ENCODE measurements at places on chromosomes 11 and 22.
A peak's percentile ranks its signal among the peaks of the same experiment; 100 is the strongest.

DNA sequence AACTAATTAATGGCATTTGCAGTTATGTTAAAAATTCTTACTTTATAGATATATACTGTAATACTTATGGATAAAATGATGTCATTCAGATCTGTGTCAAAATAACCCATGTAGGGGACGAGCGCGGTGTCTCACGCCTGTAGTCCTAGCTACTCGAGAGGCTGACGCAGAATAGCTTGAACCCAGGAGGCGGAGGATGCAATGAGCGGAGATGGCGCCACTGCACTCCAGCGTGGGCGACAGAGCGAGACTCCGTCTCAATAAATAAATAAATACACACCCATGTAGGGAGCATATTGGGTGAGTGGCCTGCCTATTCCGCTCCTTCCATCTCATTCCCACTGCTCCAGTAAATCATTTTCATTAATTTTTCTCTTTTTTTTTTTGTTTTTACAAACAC, 7.1 kb downstream of the SNU13 start:
- no peak for DNase-seq

- no peak for DNase-seq
Observed at GRCh38 chr11:115933564-115933963, 429.3 kb upstream of the CADM1 start.

DNA sequence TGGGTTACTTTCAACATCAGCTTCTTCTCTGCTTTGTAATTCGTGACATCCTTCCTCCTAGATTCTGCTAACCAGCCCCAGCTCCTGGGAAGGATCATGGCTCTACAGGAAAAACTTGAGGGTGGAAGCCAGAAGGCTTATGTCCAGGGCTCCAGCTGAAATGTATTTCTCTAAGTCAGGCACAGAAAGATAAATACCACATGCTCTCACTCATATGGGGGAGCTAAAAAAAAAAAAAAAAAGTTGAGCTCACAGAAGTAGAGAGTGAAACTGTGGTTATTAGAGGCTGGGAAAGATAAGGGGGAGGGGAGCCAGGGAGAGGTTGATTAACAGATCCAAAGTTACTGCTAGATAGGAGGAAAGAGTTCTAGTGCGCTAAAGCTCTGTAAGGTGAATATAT, 74.9 kb downstream of the DSCAML1 start:
- DNase-seq: no peak

DNA sequence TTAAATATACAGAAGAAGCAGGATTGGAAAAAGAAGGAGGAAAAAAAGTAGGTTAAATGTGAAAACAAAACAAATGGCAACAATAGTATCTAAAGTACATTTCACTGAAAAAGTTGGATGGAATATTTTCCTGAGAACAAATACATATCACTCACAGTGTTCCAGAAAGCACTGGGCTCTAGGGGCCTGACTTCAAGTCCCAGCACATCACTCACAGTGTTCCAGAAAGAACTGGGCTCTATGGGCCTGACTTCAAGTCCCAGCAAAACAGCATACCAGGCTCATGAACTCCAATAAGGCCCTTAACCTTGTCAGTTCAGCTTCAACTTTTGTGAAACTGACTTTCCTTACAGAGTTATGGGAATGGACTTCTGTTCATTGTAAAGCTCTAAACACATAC, 46.0 kb upstream of the CCDC34 start:
- DNase-seq: no peak

GRCh38 chr11:111523343-111523742, 8.8 kb downstream of the HOATZ start:
- no peak for DNase-seq

DNA sequence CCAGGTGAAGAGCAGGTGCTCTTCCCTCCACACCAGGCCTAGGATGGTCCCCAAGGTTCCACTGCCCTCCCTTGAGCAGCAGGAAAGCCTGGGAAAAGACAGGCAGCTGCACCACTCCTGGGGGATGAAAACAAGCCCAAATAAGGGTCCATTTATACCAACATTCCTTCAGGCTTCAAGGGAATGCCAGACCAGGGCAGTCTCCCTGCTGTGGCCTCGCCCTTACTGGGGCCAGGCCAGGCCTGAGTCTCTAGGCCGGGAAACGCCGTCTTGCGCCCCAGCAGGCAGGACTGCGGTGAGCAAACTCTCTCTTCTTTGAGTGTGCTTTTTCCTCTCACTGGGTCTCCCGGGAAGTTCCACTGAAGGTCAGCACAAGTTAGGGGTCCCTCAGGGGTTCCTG, 443.5 kb downstream of the SOX6 start:
- DNase-seq: no peak

DNA sequence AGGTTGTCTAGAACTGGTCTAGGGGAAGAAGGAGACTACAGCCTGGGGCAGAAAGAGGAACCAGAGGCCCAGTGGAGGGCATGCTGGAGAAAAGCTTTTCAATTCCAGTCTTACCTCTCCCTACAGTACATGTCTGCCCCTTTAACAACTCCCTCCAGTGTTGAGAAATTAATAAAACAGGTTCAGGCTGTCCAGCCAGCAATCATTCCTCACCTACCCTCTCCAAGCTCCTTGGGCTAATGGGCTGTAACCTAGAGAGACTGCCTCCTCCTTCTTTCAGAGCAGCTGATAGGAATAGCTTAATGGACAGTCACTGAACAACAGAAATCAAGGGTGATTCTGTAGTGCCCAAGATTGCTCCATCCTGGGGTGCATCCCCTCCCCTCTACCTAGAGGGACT, 8.8 kb downstream of the SLC35F2 start:
- no peak for DNase-seq

GRCh38 chr11:117064275-117064674, 34.0 kb downstream of the SIK3 start:
- no peak for DNase-seq

- no peak for DNase-seq
Observed at GRCh38 chr11:66277471-66278362, at the start of gene CNIH2. Gene CNIH2 (plus strand): TSS chr11:66278175. CDS start chr11:66278457, 282 bp downstream.

GRCh38 chr11:65133724-65134123, 595 bp downstream of the SYVN1 start:
- DNase-seq: no peak

DNA sequence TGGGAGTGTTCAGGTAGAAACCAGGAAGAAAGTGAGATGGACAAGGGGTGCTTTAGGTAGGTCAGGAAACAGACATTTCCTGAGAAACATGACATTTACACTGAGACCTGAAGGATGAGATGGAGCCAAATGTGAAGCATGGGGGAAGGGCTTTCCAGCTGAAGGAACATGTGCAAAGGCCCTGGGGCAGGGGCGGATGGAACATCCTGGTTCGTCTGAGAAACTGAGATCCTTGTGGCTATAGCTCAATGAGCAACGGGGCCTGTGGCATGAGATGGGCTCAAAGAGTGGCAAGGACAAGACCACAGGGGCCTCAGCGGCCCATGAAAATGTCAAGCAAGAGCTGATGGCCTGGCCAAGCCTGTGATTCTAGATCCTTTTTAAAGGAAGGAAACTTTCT, 127.4 kb downstream of the DSCAML1 start:
- no peak for DNase-seq

DNA sequence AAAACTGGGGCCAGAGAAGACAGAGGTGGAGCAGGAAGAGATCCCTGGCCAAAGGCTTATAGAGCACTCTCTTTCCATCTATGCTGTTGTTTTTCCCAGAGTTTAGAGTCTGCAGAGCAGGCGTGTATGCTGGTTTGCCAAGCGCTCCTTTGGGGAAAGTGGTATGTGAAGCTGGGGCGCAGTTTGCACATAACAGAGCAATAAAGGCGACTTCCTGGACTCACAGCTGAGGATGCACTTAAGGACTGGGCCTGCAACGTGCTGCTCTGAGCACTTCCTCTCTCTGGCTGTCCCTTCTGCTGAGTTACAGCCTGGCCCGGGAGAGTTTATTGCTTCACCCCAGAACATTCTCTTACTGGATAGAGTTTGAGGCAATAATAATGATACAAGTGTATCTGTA, 41.7 kb downstream of the THAP12 start:
- DNase-seq: peak; percentile 59

- DNase-seq: no peak
Observed at GRCh38 chr11:6197466-6198200, 1.4 kb upstream of the OR52W1 start.

DNA sequence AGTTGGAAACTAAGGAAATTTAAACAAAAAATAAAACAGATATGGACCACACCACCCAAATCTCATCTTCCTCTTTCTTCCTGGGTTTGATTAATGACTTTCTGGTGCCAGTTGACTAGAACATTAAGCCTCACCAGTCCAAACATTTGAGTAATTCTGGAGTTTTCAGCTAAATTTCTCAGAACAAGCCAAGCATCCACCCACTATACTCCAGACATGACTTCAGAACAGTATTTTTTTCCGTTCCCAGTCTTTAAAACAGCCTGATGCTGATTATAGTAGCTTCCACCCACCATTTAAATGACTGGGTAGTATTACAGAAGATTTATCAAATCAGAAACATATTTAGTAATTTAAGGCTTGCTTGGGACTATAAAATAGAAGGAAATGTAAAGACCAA, 230.9 kb upstream of the UBASH3B start:
- DNase-seq: no peak

DNA sequence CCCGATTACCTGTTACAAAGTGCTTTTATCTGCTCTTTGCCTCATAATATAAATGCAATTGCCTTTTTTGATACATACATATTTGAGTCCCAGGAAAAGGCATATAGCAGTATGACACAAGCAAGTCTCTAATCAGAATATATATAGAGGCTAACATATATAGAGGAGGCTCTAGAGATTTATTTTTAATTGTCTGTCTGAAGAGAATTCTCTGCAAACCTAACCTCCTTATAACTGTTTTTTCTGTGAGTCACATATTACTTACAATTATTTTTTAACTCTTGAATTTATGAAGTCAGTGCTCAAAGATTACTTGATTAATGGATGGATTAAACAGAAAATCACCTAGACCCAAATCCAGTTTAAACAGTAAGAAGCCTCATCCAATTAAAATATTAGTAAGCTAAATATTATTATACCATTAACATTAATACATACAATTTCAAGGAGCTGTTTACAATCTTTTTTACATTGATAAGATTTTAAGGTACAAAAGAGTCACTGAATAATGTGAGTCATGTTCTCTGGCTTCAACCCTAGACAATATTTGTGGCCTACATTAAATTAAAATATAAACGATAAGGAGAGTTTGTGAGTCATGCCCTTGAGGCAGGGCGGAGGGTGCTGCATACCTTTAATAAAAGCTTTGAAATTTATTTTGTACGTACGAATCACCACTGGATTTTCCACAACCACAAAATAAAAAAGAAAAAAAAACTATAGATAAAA, 19.2 kb upstream of the MMP13 start:
- no peak for DNase-seq

DNA sequence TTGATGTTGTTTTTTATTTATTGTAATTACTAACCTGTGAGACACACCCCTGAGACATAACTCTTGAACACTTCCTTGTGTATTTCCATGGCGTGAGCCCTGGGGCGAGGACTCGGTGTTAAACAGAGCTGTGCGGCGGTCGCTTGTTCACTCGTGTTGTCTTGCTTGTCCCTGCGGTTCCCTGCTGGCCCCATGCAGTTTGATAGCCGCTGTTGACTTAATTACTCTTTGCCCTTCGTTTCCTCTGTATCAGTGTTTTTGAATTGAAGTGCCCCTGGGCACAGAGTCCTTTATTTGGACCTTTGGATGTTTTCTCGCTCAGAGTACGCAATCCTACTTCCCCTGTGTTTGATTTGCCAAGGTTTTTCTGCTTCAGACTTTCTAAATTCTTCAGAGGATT, 52.7 kb downstream of the TBC1D22A start:
- DNase-seq: no peak

DNA sequence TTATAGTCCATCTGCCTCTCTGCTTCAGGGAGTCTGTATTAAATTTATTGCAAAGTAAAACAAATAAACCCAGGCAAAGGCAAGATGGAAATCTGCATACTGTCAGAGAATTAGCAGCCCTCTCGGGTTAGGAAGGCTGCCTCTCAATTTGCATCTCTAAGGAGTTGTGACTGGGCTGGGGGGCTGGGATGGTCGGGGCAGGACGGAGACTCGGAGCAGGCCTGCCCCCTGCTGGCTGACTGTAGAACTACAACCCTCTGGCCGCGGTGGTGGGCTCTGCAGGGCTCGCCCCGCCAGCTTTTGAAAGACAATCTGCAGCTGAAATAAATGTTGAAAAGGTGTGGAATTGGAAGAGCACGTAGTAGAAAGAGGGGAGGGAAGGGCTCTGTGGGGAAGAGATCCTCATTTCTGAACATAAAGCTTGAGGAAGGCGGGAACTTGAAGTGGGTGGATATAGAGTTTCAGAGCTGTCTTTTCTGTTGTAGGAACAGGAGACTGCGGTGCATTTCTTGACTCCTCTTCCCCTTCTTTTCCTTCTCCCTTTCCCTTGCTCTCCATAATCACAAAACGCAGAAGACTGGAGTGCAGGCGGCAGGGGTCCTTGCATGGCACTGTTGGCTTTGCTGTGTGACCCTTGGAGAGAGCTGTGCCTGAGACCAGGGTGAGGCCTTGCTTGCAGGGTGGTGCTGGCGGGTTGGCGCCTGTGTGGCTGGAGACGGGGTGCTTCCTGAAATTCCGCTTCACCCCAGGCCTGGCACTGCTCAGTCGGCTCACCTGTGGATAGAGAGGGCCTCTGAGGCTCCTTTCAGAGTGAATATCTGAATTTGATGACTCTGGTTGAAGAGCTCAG, 22.6 kb upstream of the PKNOX2 start:
- no peak for DNase-seq

DNA sequence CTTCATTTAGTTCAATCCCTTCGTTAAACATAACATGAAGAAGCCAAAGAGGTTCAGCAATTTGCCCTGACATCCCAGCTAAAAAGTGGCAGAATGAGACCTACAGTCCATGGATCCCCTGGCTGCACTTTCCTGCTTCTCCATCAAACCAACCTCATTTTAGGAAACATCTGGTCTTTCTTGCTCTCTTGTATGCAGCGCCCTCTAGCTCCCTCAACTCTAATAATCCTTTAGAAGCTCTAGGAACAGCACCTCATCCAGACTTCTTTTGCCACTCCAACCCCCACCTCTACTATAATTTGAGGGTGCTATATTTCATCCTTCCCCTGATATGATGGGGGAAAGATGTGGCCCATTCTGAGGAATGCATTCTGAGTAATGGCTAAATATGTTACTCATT, 7.4 kb downstream of the CNTF start:
- DNase-seq: peak; percentile 17

GRCh38 chr11:40104941-40105550, 1354.4 kb downstream of the LRRC4C start:
- no peak for DNase-seq

GRCh38 chr22:31526270-31526669, 29.9 kb downstream of the SFI1 start:
- no peak for DNase-seq

GRCh38 chr11:68819362-68819761, 22.4 kb downstream of the CPT1A start:
- no peak for DNase-seq

DNA sequence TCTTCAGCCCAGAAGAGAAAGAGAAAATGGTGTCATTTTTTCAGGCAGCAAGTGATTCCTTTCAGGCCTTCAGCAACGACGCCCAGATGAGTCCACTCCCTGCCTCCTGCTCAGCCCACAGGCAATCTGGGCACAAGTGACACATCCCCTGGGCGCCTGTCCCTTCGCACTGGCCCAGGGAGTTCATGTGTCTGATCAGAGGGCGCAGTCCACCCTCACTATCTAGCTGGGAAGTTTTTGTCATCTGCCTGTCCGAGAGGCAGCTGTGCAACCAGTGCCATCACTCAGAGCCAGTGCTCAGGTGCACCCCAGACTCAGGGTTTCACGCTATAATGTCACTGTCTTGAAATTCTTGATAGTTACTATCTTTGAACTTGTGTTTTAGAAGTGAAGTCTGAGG, 1.4 kb upstream of the KCNQ1OT1 start:
- no peak for DNase-seq

GRCh38 chr11:15710580-15711275, 596.0 kb downstream of the INSC start:
- no peak for DNase-seq

- no peak for DNase-seq
Observed at GRCh38 chr22:43823911-43824665, 12.0 kb upstream of the EFCAB6 start.

All from GM04504 (cell line).